ENCODE measurements at places on chromosomes 6 and 20.

DNA sequence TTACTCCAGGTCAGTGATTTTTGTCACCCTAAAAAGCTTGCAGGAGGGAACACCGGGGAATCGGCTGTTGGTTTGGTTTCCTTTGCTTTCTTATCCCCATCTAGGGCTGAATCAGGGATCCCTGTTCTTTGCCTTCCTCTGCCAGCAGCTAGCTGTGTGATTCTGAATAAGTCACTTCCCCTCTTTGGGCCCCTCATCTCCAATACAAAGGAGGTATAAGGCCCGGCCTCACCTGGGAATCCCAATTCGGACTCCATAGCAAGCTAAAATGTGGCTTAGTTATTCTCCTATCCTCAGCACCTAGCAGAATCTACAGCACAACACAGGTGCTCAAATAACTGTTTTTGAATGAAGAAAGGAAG is 18.5 kb upstream of the ARMC12 start:
- no peak for DNase-seq

- DNase-seq, result no peak
These were observed 261.2 kb downstream of the PHACTR1 start for GRCh38 chr6:12977806-12978205.

DNA sequence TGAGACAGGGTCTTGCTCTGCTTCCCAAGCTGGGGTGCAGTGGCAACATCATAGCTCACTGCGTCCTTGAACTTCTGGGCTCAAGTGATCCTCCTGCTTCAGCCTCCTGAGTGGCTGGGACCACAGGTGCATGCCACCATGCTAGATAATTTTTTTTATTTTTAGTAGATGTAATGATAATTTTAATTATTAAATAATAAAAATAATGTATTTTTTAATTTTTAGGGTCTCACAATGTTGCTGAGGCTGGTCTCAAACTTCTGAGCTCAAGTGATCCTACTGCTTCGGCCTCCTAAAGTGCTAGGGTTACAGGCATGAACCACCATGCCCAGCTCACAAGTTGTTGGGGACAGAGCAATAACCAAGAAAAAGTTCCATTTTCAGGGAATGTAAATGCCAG is 138.0 kb upstream of the RALGAPA2 start:
- no peak for DNase-seq

GRCh38 chr20:17610566-17611289 is 40.9 kb downstream of the DSTN start:
- no peak for DNase-seq

DNA sequence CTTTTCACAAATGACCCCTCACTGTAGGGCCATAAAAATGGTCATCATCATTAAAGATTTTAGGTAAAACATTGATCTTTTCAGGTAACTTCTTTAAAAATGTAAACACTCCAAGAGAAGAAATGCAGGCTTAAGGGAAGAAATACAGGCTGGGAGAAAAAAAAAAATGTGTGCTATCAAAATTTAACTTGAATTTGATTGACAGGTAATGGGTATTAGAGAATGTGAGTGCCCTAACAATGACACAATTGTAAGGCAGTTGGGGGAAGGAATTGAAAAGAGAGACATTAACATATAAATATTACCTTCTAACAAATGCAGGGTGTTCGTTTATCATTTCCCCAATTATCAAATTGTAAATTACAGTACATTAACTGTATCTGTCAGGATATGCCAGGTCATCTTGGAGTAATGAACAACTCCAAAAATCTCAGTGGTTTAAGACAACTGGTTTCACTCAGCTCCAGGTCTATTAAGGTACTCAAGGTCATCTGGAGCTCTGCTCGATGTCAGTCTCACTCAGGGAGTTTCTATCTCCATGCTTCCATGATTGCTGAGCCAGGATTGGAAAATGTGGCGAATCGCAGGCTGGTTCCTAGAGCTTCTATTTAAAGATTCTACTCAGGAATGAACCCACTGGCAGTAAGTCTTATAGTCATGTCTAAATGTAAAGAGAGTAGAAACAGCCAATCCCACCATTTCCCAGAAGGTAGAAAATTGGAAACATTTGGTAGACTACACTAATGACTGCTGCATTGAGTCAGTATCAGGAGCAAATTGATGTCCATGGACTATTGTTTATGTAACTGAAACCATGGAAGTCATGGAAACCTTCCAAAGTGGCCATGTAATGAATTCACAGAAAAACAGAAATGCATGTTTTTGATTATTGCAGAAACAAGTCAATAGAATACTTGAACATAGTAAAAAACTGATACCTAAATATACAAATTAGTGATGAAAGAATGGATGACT is 55.6 kb downstream of the FRK start:
- no peak for DNase-seq

- DNase-seq, result no peak
These were observed 56.5 kb downstream of the QRSL1 start for GRCh38 chr6:106685833-106686232.

GRCh38 chr6:35259948-35260590 is 534 bp downstream of the ZNF76 start:
- peak; percentile 15 for DNase-seq

DNA sequence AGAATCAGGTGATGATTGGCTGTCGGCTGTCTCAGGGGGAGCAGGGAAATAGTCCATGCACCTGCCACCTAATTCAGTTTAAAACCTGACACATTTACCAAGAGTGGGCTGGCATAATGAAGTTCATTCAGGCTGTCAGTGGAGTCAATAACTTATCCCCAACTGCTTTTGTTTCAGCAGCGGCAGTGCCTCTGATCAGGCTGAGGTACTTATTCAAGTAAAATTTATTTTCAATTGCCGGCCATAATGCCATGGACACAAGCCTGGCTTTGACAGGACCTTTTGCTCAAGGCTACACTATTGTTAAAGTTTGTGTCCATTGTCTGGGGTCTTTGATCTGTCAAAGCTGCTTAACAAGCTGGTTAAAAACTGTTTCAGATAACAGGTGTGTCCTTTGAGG is 20.6 kb downstream of the OLIG3 start:
- DNase-seq, result no peak

- DNase-seq, result no peak
These were observed 45.4 kb downstream of the SIRPA start for GRCh38 chr20:1940581-1940980.

DNA sequence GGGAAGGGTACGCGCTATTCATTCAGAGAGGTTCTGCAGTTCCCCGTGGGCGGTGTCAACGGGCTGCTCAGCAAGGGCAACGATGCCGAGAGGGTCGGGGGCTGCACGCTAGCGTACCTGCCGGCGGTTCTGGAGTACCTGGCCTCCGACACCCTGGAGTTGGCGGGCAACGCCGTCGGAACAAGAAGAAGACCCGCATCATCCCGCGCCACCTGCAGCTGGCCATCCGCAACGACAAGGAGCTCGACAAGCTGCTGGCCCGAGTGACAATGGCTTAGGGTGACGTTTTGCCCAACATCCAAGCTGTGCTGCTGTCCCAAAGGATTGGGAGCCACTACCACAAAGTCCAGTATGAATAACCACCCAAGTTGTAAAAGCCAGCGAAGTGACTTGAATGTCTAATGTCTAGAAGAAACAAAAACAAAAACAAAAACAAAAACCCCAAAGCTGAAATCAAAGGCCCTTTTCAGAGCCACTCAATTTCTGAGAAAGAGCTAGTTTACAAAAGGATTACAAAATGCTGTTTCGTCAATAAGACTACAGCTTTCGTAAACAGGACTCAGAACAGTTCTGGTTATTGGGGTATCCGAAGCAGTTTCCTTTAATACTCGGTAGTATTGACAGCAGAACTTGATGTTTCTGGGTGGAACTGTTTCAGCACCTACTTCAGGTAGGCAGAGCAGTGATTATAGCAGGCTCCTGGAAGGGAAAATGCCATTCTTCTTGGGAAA is 21.9 kb upstream of the SLC17A4 start:
- no peak for DNase-seq

GRCh38 chr20:61868006-61868405 is 197.7 kb downstream of the TAF4 start:
- no peak for DNase-seq

- DNase-seq, result peak; percentile 75
These were observed 1.4 kb downstream of the BACH2 start for GRCh38 chr6:90294989-90295853.

GRCh38 chr6:40249935-40250334 is 315.7 kb upstream of the MOCS1 start:
- DNase-seq, result no peak

DNA sequence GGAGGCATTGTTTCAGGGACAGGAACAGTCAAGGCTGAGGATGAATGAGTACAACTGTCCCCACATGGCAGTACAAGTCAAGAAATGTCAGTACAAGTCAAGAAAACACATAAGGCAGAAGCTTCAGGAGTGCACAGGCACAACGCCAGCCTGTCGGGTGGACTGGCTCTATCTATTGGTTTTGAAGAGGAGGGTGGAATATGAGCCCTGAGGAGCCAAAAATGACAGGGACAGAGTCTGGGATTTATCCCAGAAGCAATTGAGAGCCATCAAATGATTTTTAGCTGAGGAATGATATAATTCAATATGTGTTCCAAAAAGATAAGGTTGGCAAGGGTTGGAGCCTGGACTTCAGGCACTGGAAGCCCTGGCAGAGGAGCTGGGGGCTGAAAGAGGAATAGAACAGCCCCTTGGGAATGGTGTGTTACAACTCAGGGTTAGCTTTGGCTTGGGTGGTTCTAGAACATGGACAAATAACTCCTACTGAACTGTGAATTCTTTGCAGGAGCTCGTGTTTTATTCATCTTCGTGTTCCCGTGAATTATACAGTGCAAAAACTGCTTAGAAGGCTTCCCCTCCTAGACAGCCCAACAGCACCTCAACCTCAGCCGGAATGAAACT is 425.7 kb upstream of the ARID1B start:
- DNase-seq, result no peak

GRCh38 chr20:20859510-20859909 is 147.1 kb upstream of the RALGAPA2 start:
- no peak for DNase-seq

DNA sequence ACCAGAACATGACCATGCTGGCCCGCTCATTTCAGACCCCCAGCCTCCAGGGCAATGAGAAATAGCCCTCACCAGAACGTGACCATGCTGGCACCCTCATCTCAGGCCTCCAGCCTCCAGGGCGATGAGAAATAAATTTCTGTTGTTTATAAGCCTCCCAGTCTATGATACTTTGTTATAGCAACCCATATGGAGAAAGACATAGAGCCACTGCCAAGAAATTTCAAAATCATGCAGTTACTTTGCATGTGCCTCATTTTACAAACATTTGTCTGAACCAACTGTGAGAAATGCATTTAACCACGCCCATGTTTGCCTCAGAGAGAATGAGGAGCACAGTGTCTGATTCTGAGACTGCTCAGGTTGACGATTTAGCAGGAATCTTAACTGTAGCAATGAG is 15.5 kb downstream of the CYP39A1 start:
- no peak for DNase-seq

DNA sequence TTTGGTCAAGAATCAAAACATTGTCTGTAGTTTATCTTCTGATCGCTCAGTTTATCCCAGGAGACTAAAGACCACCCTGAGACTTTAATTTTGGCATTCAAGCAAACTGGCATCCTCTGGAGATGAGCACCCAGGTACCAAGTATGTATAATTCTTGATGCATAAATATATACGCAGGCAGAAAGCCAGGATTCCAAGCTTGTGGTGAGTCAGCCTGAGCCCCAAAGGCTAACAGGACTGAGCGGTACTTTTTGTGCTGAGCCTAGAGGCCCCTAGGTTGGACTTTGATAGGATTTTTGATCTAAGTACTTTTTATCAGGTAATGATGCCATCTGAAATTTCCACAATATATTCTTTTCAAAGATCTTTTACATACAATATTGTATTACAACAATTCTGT is 301.3 kb downstream of the TFAP2B start:
- DNase-seq, result no peak

DNA sequence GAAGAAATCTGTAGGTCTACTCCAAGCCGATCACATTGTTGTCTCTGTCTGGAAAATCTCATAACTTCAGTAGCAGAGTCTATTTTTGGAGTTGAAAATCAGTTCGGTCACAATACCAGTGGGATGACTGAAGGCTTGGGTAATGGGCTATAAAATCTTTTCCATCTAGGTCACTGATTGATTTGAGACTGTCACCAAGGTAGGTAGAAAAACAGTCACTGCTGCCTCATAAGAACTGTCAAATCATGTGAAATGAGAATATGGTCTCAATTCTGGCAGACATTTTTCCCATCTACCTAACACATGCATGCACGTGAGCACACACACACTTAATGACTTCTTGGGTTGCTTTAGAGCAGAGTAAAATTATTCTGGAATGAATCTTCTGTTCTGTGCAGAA is 1162.8 kb upstream of the CITED2 start:
- no peak for DNase-seq

- DNase-seq, result no peak
These were observed 108.3 kb downstream of the PSMB1 start for GRCh38 chr6:170444811-170445211.

DNA sequence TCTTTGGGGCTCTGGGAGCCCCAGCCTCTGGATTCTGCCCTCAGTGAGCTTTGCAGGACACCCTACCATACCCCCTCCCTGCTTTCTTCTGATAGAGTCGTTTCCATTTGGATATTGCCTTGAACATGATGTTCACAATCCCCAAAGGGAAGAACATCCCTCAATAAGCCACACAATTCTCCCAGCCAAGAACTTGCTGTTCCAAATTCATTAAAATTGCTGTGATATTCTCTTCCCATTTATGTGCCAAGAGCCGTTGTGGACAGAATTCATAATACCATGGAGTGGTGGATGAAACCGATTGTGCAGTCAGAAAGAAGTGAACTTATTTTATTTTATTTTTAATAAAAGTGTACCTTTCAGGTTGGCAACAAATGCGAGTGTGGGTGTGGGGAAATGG is 95.8 kb downstream of the DHX35 start:
- DNase-seq, result no peak

DNA sequence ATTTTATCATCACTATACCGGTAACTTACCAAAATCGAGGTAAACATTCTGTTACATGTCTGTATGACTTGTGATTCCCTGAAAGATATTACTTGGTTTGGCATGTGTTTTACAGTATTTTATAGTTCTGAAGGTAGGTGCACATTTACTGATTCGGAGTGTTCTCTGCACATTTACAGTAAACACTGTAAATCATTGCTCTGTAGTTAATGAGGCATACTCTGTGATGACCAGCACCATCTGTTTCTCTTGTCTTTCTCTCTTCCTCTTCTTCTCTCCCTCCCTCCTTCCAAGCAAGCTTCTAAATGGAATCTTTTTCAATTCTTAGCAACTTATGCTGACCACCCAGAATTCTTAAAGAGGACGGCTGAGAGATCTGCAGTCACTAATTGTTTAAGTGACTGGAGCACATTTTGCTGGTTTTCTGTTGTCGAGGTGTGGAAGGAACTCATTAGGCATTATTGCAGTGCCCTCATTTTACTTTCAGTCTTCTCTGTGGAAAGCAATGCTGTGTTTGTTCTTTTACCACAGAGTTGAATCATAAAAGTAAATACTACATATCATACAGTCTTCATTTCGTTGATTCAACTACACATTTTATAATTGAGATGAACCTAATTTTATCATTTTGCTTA is 126.5 kb downstream of the UTRN start:
- no peak for DNase-seq

DNA sequence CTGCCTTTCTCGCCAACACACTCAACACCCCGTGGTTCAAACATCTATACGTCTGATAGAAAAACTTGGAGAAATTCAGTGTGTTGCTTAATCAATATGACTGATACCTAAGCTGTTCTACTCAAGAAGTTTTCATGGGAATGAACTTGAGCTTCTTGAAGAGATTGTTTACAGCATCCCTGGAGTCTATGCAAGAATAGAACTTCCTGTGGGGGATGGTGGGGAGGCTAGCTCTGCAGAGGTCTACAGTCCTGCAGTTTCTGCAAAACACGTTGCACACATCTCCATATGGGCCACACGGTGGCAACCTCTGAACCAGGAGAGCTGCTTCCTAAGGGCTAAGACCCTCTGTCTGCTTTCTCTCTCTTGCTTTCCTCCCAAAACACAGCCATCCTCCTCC is 32.7 kb upstream of the FANCE start:
- no peak for DNase-seq

- DNase-seq, result no peak
These were observed 569.8 kb downstream of the QKI start for GRCh38 chr6:163984124-163984936.
